ENCODE measurements at places on chromosomes 4 and X.

DNA sequence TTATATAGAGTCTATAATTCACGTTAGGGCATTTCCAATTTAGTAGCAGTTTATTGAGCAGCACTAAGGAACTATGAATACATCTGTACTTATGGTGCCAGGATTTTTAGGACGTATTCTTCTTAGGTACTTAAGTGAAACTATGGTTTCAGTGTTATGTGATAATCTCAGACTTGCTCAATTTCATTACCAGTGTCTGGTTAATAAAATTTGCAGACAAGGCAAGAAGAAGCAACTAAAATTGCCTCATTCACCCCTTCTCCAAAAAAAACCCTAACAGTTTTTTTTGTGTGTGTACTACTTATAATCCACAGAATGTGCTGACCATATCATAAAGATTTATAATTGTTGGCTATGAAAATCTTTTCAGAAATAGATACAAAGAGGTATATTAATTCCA, 6.0 kb upstream of the CXCL10 start:
- H3K27ac ChIP-seq, result no peak overlapping the region
- no peaks in the 10 kb centered on the region for H3K36me3 ChIP-seq
- no peak overlapping the region for H3K4me3 ChIP-seq

DNA sequence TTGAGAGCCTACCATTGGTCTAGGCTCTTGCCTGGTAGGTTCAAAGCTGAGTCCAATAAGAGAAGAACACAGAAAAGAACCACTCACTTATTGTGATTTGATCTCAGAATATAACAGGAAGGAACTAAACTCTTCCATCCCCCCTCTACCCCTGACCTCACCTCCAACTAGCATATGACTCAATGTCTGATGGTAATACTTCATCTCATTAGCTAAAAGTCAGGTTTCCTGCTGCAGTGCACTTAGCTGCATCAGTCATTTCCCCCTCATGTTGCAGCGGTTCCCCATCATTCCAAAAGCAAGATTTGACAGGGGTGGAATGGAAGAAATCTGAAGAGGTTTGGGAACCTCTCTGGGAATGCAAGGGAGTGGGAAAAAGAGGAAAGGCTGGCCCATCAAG, 289.5 kb downstream of the SMARCA1 start:
- H3K4me3 ChIP-seq, result no peak overlapping the region
- no peaks in the 10 kb centered on the region for H3K4me1 ChIP-seq
- no peak overlapping the region for H3K27ac ChIP-seq
- no peaks in the 10 kb centered on the region for H3K27me3 ChIP-seq
- no peaks in the 10 kb centered on the region for H3K36me3 ChIP-seq

DNA sequence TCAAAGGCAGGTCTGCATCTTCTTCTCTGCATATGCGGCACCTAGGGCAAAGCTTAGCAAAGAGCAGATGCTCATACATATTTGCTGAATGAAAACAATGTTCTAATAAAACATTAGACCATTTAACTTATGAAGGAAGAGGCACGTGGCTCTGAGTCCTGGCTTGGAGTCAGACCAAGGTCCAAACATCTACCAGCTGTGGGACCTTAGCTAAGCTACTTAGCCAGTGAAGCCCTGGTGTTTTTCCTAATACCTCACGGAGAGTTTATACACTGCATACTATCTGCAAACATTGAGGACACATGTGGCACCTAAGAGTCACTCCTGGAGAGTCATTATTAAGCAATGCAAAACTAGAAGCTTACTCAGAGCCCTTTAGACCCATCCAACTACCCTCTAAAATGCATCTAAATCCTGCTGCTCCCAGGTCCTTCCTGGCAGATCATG, 9.0 kb downstream of the PDGFC start:
- no peak overlapping the region for H3K4me3 ChIP-seq
- DNase-seq, result no peak
- peaks cover 60% of the 10 kb centered on the region for H3K4me1 ChIP-seq
- no peaks in the 10 kb centered on the region for H3K27me3 ChIP-seq

DNA sequence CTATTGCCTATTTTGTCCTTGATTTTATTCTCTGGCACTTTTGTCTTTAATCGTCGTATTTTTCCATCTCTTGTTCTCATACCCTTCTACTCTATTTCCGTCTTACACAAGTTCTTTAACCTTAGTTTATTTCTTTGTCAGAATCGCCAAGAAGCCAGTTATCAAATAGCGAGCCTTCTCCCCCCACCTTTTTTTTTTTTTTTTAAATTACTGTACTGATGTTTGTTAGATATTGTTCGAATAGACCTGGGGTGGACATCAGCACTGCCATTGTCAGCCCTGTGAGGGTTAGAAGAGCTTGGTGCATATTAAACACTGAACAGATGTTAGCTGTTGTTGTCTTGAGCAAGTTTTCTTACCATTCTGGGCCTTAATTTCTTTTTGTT, 1.2 kb downstream of the SPCS3 start:
- H3K4me3 ChIP-seq, result peak overlapping the region; percentile 88
- peak overlapping the region; percentile 90 for H3K27ac ChIP-seq
- no peak for DNase-seq
- no peaks in the 10 kb centered on the region for H3K27me3 ChIP-seq

DNA sequence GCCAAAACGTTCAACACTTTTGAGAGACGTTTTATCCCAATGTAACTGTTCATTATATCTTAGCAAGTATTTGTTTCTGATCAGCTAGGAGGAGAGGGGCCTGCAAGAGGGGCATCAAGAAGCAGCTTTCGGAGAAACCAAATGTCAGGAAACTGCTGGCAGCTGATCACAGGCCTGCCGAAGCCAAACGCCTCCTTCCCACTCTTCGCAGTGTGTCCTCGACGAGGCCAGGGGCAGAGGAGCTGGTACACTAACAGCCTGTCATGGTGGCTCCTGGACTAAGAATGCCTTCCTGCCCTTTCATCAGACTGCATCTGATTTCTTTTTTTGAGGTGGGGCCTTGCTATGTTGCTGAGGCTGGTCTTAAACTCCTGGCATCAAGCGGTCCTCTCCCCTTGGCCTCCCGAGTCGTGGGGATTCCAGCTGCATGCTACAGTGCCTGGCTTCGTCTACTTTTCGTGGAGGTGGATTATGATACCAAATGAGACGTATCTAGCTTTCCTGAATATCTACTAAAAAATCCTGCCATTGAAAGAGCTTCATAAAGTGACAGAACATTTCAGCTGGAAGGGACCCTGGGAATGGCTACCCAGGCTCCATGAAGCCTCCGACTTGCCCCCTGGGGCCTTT, 134.8 kb downstream of the AFAP1 start:
- peak overlapping the region; percentile 97 for H3K27ac ChIP-seq
- H3K4me1 ChIP-seq, result peaks cover 59% of the 10 kb centered on the region
- no peak overlapping the region for H3K4me3 ChIP-seq
- peaks cover 30% of the 10 kb centered on the region for H3K36me3 ChIP-seq
- no peaks in the 10 kb centered on the region for H3K27me3 ChIP-seq

DNA sequence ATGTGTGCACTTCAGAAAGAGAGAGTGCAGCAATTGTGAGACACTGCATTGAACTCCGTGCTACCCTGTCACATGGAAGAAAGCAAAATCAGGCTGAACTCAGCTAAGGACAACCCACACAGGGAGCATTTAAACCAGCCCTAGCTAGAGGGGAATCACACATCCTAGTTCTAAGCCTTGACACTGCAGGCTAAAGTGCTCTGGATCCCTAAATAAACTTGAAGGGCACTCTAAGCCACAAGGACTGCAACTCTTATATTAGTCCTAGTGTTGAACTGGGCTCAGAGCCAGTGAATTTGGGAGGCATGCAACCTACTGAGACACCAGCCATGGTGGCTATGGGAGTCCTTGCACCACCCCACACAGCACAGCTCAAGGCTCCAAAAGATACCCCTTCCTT, 311.9 kb downstream of the OPHN1 start:
- H3K36me3 ChIP-seq, result no peaks in the 10 kb centered on the region
- no peak overlapping the region for H3K4me3 ChIP-seq
- no peak overlapping the region for H3K27ac ChIP-seq
- no peaks in the 10 kb centered on the region for H3K27me3 ChIP-seq
- no peaks in the 10 kb centered on the region for H3K4me1 ChIP-seq
- DNase-seq, result no peak

DNA sequence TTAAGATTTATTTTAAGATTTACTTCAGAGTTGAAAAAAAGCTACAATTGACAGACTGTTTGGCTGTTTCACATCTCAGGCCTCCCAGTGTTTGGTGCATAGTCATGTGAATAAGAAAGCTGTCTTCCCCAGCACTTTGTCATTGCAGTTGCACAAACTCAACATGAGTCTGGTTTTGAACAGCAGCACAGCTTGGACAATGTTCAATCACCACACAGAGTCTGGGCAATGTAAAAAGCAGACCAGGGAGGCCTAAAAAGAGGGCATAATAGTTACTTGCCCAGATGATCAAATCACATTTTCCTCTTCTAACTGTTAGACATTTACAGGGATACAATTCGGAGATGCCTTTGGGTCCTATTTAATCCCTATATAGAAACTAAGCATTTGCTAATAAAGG, 1055.0 kb downstream of the RPA4 start:
- no peak for DNase-seq
- H3K36me3 ChIP-seq, result no peaks in the 10 kb centered on the region
- H3K4me3 ChIP-seq, result no peak overlapping the region
- H3K27me3 ChIP-seq, result no peaks in the 10 kb centered on the region
- no peak overlapping the region for H3K27ac ChIP-seq

GRCh38 chr4:16767861-16768260, 130.6 kb downstream of the LDB2 start:
- H3K36me3 ChIP-seq, result no peaks in the 10 kb centered on the region
- H3K4me3 ChIP-seq, result no peak overlapping the region
- H3K27ac ChIP-seq, result no peak overlapping the region
- peaks cover 16% of the 10 kb centered on the region for H3K4me1 ChIP-seq
- DNase-seq, result no peak

GRCh38 chrX:12497832-12498591, 293.2 kb upstream of the PRPS2 start:
- no peaks in the 10 kb centered on the region for H3K4me1 ChIP-seq
- H3K36me3 ChIP-seq, result no peaks in the 10 kb centered on the region
- no peaks in the 10 kb centered on the region for H3K27me3 ChIP-seq
- no peak overlapping the region for H3K27ac ChIP-seq
- no peak for DNase-seq

DNA sequence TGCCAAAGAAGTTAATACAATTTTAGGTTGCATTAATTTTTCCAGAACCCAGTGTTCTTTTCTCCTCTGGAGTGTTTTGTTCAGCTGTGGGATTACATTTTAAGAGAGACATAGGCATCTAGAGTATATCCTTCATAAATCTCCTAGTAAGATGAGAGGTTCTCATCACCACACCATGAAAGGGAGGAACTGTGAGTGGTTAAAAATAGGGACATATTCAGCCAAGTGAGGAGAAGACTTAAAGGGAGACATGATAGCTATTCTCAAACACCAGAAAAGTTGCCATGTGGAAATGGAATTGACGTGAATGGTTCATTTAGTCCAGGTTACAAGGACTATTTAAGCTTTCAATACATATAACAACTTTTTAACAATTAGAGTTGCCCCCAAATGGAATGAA, 6.5 kb upstream of the MRPL1 start:
- H3K36me3 ChIP-seq, result no peaks in the 10 kb centered on the region
- no peak for DNase-seq
- no peak overlapping the region for H3K4me3 ChIP-seq
- H3K27me3 ChIP-seq, result peaks cover 10% of the 10 kb centered on the region

DNA sequence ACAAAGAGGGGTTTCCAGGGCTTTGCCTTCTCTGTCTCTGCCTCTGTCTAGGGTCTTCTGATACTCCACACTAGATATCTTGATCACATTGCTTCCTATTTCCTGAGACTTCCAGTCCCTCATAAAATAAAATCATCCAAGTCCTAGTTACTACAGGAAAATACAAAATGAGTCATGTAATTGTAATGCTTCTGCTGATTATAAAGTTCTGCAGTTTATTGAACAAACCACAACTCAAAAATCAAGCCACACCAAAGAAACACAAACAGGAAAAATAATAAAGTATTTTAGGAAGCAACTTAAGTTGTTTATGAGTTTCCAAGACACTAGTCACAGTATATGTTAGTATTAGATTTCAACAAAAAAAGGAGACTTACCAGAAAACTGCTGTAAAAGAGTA, 695.1 kb upstream of the GALNTL6 start:
- H3K27me3 ChIP-seq, result no peaks in the 10 kb centered on the region
- DNase-seq, result no peak
- no peaks in the 10 kb centered on the region for H3K4me1 ChIP-seq
- no peak overlapping the region for H3K27ac ChIP-seq

DNA sequence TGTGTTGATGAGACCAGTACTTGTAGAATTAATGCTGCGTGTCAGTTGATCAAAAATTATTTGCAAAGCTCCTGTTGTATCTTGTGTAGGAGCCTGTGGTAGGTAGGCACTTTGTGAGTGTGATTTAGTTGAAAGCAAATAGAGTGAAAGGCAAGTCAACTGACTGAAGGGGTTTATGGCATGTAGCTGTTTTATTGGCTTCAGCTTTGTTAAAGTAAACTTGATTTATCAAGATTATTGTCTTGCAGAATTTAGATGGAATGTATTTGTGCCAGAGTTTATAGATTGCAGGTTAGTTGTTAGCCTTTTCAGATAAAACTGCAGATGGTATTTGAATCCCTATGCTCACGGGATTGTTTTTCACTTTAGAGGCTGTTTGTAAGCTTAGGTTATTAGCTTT, 128.0 kb downstream of the FRAS1 start:
- H3K36me3 ChIP-seq, result no peaks in the 10 kb centered on the region
- no peaks in the 10 kb centered on the region for H3K27me3 ChIP-seq
- DNase-seq, result no peak
- no peak overlapping the region for H3K4me3 ChIP-seq

DNA sequence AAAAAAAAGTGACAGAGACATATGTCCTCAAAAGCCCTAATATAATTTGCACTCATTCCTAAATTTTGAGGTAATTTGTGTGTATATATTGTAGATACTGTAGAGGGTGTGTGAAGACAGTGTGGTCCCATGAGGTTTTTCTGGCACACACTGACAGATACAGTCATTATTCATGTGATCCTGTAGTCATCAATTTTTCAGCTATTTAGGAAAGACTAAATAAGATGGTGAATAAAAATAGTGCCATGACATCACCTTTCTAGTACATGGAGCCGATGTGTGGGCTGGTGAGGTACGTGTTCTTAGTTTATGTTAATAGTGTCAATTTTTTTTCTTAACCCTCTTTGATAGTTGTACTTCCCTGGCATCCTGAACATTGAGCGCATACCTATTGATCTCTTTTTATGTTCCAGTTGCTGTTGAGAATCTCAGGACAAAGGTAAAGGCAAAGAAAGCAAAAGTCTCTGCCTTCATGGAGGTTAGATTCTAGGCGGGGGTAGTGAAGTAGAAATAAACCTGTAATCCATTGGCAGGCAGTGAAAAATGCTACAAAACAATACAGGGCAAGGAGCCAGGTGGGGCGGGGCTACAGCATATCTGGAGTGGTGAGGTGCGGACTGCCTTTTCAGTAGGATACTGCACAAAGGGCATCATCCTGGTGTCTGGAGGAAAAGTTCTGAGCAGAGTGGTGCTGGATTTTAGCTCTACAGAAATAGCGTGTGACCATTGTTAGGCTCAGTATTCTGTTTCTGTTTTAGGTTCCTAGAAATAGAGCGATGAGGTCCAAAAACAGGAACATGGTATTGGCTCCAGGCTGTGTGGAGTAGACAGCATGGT, 93.8 kb downstream of the ARHGAP10 start:
- no peaks in the 10 kb centered on the region for H3K27me3 ChIP-seq
- no peak for DNase-seq
- peak overlapping the region; percentile 73 for H3K27ac ChIP-seq
- peaks cover 81% of the 10 kb centered on the region for H3K4me1 ChIP-seq
- H3K4me3 ChIP-seq, result no peak overlapping the region

Data from osteocyte (in vitro differentiated cells).